ENCODE measurements at places on chromosomes 7 and 10.

DNA sequence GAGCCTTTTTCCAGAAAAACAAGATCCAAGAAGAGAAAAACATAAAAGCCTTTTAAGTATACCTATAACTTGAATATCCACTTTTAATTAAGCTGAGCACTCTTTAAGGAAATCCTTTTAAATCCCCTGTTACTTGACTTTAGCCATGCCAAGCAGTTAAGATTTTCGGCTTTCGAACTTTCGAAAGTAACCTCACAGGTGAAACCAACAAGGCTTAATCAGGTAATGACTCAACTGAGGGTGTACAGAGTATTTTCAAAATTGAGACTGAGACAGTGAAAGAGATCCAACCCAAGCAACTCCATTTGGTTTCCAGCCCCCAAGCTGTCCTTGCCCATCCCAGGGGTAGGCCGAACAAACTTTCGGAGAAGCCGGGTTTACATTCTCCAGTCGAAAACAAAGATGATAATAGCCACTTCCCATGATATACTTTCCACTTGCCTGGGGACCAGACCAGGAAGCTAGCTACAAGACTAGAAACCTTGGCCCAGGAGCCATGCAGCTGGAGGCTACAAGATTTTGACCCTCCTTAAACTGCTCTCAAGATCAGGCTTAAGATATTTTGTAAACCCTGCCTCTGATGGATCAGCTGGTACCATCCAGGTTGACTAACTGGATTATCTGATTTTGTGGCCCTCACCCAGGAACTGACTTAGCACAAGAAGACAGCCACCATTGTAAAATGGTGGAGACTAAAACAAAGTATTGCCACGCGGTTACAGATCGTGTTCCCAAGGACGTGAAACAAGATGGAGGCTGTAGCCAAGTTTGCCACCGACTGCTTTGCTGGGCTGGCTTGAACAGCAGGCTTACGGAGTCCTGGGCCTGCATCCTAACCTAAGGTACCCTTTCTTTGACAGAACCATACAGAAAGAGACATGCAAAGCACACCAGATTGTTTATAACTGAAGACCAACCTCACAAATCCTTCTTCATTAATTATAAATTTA, 32.3 kb downstream of the C1GALT1 start:
- DNase-seq, result no peak

GRCh38 chr10:32882076-32882475, 76.0 kb downstream of the ITGB1 start:
- no peak for DNase-seq

DNA sequence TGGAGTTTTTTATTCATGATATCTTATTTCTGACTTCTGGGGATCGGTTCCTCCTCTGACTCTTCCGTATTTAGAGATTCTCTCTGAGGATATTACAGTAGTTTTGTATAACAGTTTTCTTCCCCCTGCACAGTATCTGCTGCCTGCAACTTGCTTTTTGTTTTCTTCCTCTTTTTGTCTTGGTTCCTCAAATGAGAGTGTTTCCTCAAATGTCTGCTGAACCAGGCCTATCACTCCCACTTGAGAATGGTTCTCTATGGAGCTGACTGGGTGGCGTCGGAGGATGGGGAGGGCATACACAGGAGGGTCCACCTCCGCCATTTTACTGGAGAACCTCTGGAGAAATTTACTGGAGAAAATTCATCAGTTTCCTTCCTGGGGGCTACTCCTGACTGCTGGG, 27.7 kb downstream of the ARHGAP22 start:
- no peak for DNase-seq

- DNase-seq, result no peak
Observed at GRCh38 chr10:43444323-43444722, 7.4 kb downstream of the ZNF487 start.

GRCh38 chr7:111268941-111269340, 178.0 kb downstream of the LRRN3 start:
- no peak for DNase-seq

GRCh38 chr7:74586258-74587175, 71.0 kb upstream of the GTF2I start:
- no peak for DNase-seq

DNA sequence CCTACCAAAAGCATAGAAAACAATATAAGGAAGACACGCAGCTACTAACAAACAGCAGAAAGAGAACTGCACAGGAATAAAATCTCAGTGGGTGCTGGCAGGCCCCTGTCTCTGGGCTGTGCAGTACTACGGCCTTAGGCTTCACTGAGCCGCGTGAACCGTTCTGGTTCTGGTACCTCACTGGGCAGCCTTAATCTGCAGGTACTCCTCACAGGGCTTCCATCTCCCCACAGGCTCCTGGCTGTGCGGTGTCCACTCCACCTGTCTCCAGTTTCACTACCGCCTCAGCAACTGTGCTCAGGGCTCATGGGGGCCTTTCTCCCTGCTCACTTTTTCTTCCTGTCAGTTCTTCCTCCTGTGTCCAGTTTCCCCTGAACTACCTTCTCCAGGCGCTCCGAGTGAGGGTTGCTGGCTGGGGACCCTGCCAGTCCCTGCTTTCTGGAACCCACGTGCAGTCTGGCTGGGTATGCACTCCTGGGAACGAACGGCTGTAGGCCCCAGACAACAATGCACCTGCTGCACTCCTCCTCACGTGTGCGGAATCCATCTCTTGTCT, 75.7 kb downstream of the VIPR2 start:
- no peak for DNase-seq

DNA sequence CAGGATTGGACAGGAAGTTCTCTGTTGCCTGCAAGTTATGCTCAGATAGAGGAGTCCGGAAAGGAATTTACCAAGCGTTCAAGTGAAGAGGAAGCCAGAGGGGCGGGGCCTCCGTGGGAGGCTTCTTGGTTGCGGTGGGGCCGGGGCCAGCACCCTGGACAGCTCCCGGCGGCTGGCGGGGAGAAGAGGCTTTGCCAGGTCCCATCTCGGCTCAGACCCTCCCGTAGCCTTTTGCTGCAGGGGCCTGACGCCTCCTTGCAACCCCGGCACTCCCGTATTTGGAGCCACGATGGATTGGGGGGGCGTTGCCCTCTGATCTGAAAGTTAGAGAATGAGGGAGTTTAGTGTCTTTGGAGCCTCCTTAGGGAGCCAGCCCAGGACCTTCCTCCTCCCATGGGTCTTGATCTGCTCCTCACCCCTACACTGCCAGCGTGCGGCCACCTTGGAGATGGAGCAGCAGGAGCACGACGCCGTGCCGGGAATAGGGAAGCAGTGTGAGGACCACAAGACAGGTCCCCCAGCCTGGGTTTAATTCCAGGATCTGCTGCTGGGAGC, 3.1 kb upstream of the SLC18A3 start:
- no peak for DNase-seq

DNA sequence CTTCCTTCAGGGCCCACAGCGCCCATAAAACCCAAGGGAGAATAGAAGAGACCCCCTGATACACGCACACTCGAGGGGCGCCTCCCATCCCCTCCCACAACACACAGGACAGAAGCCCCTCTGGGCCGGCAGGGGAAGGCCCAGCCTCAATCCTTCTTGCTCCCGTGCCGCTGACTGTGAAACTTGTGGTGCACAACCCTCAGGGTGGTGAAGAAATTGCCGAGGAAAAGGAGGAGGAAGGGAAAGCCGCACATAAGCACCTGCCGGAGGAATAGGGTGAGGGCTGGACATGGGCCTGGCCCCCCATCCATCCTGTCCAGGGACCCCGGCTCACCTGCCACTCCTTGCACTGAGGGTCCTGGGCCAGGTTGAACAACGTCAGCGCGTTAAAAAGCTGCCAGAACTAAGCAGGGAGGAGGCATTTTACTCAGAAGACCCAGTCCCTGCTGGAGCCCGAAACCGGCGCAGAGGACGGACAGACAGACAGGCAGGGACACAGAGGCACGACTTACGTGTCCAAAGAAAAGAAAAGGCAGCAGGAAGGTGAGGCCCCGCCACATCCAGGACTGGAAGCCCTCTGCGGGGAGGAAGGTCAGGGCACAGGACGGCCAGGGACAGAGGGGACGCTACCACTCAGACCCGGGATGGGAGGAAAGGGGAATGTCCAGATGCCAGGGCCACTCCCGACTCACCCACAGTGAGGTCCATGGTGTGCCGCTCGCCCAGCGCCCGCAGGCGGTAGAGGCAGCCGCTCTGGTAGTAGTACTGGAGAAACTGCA, 7.2 kb downstream of the TMEM120A start:
- no peak for DNase-seq

GRCh38 chr10:76411729-76412435, 980.5 kb downstream of the LRMDA start:
- no peak for DNase-seq

All from glutamatergic neuron (in vitro differentiated cells).